ENCODE measurements at places on chromosomes 3 and 15. TPM values are rescaled to one million over a fixed set of nuclear protein-coding genes. Genes with fewer than 3 reads are reported as not detected.

Gene SCAMP2
- total RNA-seq = 101 TPM

Gene CCRL2
- total RNA-seq = 3.8 TPM

Gene CRTC3
- total RNA-seq = 68.8 TPM

Gene GP5
- total RNA-seq = 0.63 TPM

Gene GPD1L
- 35.3 TPM for total RNA-seq

Gene PIF1
- 23.9 TPM for total RNA-seq

Gene UROC1
- not detected for total RNA-seq

Gene ZDHHC23
- total RNA-seq = 3.5 TPM
